Endothelial cell (in vitro differentiated cells): ENCODE measurements at places on chromosomes 4 and X.
A peak's percentile ranks its signal among the peaks of the same experiment; 100 is the strongest.

DNA sequence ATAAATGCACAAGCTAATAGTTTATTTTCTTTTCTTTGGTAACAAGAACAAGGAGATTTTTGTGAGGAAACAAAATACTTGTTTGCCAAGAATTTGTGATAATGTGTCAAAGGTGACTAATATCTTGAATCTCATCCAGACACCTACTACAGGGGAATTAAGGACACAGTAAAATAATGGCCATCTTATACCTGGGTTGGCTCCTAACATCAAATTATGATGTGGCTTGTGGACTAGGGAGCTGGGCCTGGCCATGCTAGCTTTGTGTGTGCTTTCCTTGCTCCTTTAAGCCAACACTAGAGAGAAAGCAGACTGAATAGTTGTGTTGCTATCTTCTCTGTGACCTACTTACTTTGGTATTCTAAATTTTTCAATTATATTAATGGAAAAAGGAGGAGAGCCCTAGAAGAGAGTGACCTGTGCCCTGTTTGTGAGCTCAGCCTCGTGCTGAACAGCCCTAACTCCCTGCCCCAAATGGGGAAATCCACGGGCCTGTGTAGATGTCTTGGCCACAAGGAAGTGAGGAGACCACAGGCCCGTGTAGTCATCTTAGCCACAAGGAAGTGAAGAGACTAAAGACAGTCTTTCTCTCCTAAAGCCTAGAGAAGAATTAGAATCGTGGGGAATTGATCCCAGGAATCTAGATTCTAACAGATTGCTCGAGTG lies 23.3 kb downstream of the ARHGAP24 start:
- no peak for DNase-seq

- no peak for DNase-seq
Observed at GRCh38 chrX:21943460-21944135, 3.1 kb downstream of the SMS start.

- no peak for DNase-seq
Observed at GRCh38 chrX:81259020-81259713, 57.3 kb downstream of the SH3BGRL start.

DNA sequence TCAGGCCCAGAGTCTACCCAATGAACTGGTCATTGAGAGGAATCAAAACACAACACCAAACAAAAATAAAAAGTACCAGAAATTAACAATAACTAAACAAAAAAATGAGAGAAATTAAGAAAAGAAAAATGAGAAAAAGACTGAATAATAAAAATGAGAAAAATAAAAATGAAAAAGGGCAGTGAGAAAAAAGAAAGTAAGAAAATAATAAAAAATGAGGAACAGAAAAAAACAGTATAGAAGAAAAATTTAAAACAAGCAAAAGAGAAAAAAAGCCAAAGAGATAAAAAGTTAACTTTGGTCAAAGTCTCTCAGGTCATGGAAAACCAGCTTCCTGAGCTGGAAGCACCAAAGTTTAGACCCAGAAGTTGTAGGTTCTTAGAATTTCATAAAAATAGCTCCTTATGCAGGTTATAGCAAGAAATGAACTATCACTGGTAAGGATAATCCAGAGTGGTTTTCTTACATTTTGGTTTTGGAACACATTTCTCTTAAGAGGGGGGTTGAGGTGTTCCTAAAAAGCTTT lies 51.0 kb upstream of the WDR17 start:
- DNase-seq, result no peak

DNA sequence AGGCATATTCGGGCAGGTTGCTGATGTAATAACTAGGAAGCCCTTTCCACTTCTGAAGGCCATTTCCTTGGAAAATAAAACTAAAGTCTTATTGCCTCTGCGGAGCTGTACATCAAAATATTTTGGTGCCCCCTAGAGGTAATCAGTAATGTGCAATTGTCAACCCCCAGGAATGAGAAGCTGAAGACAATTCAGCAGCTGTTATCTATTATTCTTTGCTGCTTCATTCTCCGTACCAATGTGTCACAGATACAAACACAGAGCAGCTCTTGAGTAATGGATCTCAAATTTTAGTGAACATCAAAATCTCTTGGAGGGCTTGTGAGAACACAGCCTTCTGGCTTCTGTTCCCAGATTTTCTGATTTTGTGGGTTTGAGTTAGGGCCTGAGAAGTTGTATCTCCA lies 3.5 kb upstream of the SLIT2 start:
- DNase-seq, result peak; percentile 31

GRCh38 chrX:152845618-152846240 lies 14.9 kb downstream of the NSDHL start:
- DNase-seq, result no peak

- DNase-seq, result no peak
Observed at GRCh38 chr4:78517050-78517652, 34.4 kb upstream of the ANXA3 start.

- no peak for DNase-seq
Observed at GRCh38 chr4:23390246-23390645, 499.6 kb downstream of the PPARGC1A start.

GRCh38 chrX:107704181-107704580 lies 71.4 kb downstream of the TSC22D3 start:
- no peak for DNase-seq

DNA sequence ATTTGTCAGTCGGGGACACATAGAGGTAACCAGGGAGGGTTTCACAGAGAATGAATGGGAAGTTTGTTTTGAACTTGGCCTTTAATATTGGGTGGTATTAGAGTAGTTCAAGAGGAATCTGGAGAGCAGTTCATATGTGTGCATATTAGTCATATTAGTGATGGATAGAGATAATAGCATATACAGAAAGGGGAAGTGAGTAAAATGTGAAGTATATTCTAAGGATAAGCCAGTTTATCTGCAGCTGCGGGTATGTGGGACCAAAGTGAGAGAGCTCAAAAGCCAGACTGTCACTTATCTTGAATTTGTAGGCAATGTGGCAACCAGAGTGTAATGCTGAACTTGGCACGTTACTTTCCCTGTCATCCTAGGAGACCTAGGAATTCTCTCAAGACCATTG lies 169.9 kb downstream of the AFF2 start:
- no peak for DNase-seq

GRCh38 chr4:60201052-60201673 lies 999.0 kb upstream of the ADGRL3 start:
- peak; percentile 73 for DNase-seq

DNA sequence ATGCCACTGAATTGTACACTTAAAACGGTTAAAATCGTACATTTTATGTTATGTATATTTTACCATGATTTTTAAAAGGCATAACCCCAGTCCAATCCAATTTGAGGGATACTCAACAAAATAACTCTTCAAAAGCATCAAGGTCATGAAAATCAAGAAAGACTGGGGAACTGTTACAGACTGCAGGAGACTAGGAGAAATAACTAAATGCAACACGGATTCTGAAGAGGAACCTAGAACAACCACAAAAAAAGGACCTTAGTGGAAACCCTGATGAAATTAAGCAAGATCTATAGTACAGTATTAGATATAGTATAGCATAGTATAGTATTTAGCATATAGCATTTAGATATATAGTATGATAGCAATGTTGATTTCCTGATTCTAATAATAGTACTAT lies 26.8 kb downstream of the SH3KBP1 start:
- no peak for DNase-seq

DNA sequence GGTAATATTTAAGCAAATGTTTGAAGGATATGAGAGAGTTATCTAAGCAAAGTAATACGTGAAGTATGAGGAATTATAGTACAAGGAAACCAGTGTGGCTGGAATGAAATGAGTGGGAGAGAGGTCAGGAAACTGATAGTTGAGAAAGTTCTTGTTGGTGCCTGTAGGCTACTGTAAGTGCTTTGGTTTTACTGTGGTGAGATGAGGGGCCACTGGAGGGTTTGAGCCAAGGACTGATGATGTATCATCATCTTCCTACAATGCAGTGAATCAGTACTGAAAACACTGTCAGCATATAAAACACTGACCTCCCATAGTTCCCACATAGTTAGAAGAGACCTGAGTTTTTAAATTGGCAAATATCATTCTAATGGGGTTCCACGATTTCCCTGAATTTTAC lies 367.5 kb upstream of the CTSO start:
- no peak for DNase-seq

DNA sequence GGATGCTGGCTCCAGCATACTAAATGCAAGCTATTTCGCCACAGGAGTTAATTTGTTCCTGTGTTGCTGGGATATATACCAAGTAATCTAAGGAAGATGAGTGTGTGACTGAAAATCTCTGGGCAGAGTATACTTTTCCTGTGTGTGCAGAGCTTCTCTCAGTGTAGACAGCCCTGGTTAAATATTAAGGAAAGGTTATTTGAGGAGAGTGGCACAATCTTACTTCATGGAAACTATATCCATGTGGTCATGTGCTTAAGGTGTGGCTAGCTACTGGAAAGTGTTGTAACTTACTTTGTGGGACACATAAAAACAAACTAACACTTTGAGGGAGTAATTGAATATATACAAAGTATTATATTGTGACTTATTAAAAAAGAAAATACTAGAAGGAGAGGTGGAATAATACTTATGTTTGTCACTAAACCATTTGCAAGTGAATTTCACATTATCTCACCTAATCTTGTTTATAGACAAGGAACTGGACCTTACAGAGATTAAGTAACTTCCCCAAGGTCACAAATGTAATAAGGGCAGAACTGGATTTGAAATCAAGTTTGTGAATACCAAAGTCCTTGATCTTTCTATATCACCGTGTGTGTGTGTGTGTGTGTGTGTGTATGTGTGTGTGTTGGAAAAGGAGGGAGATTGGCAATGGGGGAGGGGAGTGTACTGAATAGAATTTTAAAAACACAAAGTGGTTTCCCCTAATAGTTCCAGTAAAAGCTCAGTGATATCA lies 408.2 kb upstream of the NR3C2 start:
- no peak for DNase-seq

- no peak for DNase-seq
Observed at GRCh38 chr4:38190717-38191178, 230.6 kb downstream of the PTTG2 start.

GRCh38 chr4:86184901-86185285 lies 175.0 kb downstream of the MAPK10 start:
- no peak for DNase-seq

GRCh38 chr4:100386270-100386669 lies 131.6 kb downstream of the EMCN start:
- DNase-seq, result no peak

GRCh38 chr4:7985891-7986441 lies 46.3 kb upstream of the AFAP1 start:
- peak; percentile 47 for DNase-seq

GRCh38 chr4:122583906-122584305 lies 37.0 kb downstream of the IL21 start:
- DNase-seq, result no peak

- no peak for DNase-seq
Observed at GRCh38 chr4:53676402-53676871, 85.2 kb upstream of the LNX1 start.

DNA sequence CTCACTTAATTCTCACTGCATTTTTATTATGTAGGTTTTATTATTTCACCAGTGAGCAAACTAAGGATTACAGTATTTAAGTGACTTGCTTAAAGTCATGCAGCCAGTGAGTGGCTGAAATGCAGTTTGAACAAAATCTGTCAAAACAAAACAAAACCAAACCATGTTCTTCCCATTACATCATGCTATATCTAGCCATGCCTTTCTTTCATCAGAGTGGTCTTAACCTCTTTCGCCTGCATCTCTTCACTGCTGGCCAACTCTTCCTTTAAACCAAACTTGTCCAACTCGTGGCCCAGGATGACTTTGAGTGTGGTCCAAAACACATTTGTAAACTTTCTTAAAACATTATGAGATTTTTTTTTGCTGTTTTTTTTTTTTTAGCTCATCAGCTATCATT lies 223.2 kb downstream of the PCDH7 start:
- no peak for DNase-seq

GRCh38 chr4:3648195-3648594 lies 116.0 kb upstream of the LRPAP1 start:
- DNase-seq, result no peak

- no peak for DNase-seq
Observed at GRCh38 chr4:68717999-68718398, 47.5 kb upstream of the UGT2B15 start.

GRCh38 chrX:147916375-147916968 lies 4.8 kb downstream of the FMR1 start:
- no peak for DNase-seq

DNA sequence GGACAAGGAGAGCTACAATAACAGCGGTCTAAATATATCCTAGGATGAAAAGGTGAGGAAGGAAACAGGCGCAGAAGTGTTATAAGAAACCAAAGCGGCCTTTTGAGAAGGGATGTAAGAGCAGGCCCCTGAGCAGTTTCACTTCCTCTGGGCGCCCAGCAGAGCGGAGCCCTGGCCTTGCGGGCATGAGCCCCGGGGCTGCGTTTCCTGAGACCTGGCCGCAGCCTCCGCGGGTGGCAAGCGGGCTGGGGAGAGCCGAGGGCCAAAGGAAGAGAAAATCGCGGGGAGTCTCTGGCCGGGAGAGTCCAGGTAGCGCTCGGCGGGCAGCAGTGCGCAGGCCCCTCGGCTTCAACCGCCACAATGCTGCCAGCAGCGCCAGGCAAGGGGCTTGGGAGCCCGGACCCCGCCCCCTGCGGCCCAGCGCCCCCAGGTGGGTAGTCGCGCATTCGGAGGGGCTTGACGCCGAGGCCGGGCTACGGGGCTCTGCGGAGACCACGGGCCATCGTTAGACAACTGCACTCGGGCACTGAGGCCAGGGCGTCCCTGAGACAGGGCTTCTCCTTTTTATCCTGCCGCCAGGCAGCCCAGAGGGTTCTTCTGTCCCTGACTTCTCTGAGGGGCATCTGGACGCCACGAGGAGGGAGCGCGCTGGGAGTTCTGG lies at the start of gene BANK1:
TSS of gene BANK1 (plus strand) at position 210 of the 661 bp plus-strand sequence. CDS start at position 361, 151 bp downstream.
- DNase-seq, result peak; percentile 89

- peak; percentile 11 for DNase-seq
Observed at GRCh38 chr4:184475096-184475461, 729 bp upstream of the IRF2 start.

DNA sequence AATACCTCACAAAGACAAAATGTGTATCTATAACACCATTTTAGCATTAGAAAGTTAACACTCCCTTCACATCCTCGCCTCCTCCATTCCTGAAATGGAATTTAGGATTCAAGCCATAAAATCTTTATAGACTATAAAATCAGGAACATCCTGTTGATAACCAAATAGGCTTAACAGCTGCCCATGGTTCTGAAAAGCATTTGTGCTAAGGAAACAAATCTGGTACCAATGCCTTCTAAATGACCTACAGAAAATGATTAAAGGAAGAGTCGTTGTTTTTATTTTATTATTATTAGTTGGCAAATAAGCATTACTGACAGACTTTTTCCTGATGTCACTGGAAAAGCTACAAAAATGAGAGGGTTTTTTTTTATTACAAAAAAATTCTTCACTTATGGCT lies 79.8 kb downstream of the PAPSS1 start:
- no peak for DNase-seq

- no peak for DNase-seq
Observed at GRCh38 chr4:33334416-33334815, 2614.2 kb downstream of the PCDH7 start.

- DNase-seq, result no peak
Observed at GRCh38 chrX:17627026-17627425, 110.3 kb upstream of the SCML1 start.

DNA sequence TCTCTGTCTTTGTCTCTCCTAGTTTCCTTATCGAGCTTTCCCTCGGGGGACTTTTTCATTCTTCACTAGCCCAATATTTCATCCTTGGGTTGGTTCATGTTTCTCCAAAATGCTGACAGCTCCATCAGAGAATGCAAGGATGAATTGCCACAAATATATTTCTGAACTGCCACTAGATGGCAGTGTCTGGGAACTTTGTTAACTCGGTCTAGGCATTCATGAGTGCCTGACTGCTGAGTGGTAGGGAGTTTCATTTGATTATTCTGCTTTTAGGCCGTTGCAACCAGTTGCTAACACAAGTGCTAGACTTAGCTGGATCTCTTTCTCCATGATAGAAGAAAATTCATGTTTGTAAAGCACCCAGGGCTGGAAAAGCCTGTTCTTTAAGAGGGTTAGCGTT lies 73.5 kb upstream of the RAP2C start:
- DNase-seq, result peak; percentile 9
